ENCODE measurements at places on chromosomes 1 and 21.
A peak's percentile ranks its signal among the peaks of the same experiment; 100 is the strongest.

DNA sequence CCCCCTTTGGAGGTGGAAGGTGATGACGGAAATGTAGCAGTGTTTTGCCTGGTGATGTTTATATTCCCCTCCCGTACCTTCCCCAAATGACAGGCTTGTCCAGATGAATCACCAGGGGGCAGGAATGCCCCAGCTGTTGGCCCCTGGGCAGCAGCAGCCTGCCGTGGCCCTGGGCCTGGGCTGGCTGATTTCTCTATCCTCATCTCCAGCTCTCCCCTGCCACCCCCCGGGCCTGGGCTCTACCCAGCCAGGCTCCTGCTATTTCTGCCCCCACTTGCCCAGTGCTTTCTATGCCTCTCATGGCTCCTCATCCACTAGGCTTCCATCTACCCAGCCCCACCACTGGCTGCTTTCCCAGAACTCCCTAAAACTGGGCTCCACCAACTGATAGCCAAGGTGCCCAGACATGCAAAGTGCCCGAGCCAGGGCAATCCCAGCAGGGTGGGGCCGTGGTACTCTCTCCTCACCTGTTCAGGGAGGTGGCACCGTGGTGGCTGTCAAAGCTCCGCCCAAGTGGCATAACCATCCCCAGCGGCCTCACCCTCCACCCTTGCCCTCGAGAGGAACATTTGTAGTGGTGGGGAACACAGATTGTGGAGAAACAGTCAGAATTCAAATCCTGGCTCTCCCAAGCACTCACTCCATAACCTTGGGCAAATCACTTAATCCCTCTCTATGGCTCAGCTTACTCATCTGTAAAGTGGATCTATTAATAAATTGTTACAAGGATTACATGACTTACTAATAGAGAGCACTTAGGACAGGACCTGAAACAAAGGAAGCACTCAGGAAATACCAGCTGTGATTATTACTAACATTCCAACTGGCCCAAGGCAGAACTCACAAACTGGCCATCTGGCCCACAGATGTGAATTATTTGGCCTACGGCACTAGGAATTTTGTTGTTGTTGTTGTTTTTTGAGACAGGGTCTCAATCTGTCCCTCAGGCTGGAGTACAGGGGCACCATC lies 12.8 kb upstream of the ECE1 start:
- peak; percentile 69 for DNase-seq

GRCh38 chr1:152745289-152745704 lies 12.5 kb upstream of the KPRP start:
- DNase-seq: no peak

GRCh38 chr1:226438007-226438406 lies 30.1 kb upstream of the PARP1 start:
- no peak for DNase-seq

DNA sequence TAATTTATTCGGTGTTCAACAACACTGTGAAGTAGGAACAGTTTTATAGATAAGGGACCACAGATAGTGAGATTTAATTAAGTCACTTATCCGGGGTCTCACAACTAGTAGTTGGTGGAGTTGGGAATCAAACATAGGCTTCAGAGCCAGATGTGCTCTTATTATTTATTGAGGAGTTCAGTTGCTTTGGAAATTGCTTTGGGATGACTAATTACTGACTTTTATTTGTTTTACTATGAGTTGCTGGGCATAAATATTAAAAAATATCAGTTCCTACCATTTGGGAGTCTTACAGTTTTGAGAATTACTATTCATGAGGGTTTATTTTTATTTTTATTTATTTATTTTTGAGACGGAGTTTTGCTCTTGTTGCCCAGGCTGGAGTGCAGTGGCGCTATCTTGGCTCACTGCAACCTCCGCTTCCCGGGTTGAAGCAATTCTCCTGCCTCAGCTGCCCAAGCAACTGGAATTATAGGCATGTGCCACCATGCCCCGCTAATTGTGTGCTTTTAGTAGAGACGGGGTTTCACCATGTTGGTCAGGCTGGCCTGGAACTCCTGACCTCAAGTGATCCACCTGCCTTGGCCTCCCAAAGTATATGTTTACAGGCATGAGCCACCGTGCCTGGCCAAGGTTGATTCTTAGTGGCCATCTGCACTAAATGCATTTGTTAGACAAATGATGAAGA lies 27.7 kb downstream of the THRAP3 start:
- DNase-seq: no peak

DNA sequence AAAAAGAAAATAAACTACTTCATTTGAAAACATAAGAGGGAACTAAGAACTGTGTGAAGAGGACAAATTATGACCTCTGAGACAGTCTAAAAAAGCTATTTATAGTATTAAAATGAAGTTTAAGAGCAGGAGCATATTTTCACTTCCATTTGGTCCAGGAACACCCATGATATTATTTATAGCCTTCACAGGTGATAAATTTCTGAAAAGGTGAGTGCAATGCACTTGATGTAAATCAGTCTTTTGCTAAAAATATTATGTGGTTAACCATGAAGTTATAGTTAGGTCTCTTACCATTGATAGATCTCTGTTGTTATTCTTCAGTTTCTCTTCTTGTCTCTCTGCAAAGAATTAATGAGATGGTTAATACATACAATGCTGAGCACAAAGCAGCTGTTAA lies 14.7 kb downstream of the TMCO1 start:
- no peak for DNase-seq

GRCh38 chr1:23718482-23718881 lies 24.8 kb upstream of the ELOA start:
- DNase-seq: peak; percentile 63

DNA sequence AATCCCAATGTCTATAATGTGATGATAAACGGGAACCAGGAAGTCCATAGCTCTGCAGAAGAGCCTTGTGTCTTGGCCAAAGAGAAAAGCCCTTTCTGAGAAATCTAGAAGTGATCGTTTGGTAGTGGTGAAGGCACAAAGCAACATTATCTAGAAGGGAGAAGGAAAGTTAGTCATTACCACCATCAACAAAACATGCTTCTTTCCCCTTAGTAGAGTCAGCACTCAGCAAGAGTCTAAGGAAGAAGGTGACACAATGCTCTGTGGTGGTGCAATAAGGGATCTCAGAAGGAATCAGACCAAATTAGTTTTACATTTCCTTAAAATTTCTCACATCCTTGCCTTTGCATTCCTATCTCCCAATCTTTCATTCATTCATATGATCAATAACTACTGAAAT lies 134.4 kb upstream of the PRDX6 start:
- no peak for DNase-seq

- DNase-seq: no peak
Observed at GRCh38 chr1:26598890-26599289, 69.3 kb downstream of the RPS6KA1 start.

DNA sequence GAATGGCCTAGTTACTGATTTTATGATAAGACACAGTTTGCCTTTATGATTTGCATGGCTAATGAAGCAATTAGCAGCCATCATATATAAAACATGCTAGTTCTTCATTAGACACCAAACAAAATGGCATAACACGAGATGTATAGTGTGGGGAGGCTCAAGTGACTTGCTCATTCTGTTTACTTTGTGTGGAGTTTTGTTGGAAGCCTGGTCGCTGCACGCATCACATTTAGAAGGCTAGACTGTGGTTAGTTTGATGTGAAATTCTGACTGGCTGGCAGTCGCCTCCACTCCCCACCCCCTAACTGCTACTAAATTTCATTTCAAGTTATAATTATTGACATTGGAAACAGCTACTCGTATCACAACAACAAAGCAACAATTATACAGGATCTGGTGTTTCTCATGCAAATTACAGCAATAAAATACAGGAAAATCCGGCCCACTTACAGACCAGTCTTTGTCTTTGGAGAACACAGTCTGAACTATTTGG lies 356.1 kb downstream of the LMO4 start:
- DNase-seq: no peak

DNA sequence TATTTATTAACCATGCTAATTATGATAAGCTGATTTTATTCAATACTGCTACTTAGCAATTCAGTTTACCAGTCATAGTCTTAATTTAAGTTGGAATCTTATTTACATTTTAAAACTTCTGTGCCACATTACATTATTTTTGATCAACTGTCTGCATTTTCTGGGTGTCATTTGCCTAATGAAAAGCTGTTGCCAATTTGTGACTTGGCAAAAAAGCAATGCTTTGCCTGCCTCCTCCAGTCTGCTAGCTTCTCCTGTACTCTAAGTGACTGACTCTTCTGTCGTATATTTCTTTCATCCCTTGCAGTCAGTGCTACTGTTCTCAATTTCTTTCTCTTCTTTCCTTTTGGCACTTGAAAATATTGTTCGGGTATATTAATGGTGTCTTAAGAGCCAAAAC lies 5.6 kb upstream of the IVNS1ABP start:
- no peak for DNase-seq

GRCh38 chr1:219542828-219543518 lies 69.9 kb downstream of the ZC3H11B start:
- DNase-seq: no peak

DNA sequence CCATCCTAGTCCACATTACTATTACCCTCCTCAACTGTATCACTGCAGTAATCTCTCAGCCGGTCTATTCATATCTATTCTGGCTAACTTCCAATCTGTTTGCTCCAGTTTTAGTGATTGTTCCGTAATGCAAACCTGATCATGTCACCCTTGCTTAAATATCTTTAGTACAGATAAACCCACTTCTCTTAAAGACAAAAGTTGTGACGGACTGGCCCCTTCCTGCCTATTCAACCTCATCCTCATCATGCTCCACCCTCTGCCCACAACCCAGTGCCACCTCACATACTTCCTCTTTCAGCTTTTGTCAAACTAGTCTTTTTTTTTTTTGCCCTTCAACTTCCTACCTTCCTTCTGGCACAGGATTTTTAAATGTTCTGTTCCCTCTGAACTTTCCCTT lies 2.8 kb upstream of the C1orf162 start:
- DNase-seq: no peak
